ENCODE measurements at places on chromosomes 12 and 14.

- no peak for DNase-seq
Observed at GRCh38 chr14:95222151-95222631, 64.9 kb upstream of the DICER1 start.

- peak; percentile 33 for DNase-seq
Observed at GRCh38 chr14:69137843-69138535, 14.9 kb downstream of the DCAF5 start.

- no peak for DNase-seq
Observed at GRCh38 chr14:100422556-100423316, 99.6 kb downstream of the SLC25A47 start.

DNA sequence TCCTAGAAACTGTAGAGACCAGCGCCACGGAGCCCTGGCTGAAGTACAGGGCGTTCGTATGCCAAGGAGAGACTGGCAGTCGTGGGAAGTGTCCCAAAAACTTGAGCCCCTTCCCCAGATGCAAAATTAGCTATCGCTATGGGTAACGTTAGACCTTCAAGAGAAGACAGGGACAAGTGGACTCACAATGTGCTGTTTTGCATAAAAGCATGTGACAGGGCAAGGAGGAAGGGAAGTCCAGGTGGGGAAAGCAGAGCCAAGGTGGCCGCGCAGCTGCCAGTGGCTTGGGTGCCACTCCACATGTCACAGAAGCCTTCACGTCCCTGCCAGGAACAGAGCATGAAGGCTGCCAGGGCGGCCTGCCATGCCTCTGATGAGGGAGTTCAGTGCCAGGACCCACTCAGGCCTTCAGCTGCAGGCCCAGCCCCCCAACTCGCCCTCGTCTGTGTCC, 61.2 kb upstream of the DYNC1H1 start:
- no peak for DNase-seq

DNA sequence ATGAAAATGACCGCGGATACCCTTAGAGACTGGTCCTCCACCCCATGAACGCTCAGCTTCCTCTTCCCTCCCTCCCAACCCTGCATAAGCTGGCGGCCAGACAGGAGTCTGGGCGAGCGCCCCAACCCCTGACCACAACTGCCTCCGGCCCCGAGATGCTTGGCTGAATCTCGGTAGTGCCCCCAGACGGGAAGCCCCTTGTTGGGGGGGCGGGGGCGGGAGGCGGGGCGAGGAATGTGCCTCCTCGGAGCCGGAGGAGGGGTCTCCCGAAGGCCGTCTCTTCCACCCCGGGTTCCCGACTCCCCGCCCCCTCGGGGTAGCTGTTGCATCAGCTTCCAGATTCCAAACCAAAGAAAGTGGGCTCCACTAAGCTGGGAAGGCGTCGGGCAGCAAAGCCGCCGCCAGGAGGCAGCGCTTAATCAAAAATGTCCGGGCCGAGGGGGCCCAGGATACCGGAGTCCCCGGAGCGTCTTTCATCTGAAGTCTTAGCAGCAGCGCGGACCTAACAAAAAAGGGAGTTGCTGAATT, 7.1 kb upstream of the MRPL52 start:
- peak; percentile 75 for DNase-seq

DNA sequence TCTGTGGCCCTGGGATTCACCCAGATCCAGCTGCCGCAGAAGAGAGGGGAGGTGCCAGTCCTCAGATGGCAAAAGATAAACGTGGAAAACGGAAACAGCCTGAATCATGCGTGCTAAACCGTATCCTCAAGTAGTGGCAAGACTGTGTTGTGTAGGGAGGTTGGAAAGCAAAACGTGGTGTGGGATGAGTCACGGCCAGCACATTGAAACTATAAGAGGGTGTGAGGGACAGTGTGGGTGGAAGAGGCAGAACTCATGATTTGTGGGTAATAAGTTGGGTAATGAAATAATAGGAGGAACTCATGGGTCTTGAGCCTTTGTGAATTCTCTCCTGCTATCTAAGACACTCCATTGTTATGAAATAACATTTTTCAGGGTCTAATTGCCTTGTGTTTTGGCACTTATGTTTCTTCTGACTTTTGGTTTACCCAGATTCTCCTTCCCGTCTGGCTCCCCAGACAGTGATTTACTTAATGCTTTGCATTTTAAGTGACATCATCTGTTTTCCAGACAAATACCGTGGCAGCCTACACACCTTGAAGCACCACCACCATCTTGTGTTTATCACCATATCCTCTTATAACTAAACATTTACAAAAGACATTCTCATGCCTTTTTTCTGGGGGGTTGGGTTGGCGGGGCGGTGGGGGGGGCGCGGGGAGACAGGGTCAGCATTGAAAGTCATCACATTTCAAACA, 62.3 kb upstream of the PTCSC3 start:
- DNase-seq: no peak

DNA sequence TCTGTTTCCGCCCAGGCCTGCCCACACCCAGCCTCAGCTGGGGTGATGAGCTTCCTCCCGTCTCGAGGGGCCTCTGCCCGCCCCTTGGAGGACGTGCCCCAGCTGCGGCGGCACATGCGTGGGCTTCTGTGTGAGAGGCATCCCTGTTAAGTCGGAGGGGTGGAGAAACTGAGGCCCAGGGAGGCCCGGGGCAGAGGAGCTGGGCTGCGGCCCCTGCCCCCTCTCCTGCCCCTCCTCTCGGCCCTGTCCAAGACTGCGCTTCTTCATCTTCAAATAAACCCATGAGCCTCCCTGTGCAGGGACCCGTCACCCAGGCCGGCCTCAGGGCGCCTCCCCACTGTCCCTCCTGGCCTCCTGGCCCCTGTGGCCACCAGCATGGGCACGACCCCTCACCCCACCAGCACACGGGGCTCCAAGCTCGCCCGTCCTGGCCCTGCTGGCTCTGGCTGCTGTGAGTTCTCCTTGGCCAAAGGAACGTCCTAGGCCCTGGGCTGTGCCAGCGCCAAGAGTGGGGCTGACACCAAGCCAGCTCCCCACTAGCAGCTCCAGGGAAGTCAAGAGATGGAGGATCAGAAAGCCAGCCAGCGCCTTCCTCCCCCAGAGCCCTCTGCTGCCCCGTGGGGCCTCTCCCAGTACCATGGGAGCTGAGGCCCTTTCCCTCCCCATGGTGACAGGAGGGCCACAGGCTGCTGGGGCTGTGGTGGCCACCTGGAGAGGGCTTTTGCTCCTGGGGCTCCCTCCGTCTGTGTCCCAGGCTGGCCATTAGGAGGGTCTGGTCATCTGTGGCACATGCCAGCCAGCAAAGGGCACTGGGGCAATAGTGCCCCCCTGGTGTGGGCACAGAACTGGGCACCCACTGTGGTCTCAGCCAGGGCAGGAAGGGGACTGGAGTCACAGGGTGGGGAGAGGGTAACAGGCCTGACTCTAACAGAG, 180.4 kb downstream of the KIF26A start:
- DNase-seq: no peak

DNA sequence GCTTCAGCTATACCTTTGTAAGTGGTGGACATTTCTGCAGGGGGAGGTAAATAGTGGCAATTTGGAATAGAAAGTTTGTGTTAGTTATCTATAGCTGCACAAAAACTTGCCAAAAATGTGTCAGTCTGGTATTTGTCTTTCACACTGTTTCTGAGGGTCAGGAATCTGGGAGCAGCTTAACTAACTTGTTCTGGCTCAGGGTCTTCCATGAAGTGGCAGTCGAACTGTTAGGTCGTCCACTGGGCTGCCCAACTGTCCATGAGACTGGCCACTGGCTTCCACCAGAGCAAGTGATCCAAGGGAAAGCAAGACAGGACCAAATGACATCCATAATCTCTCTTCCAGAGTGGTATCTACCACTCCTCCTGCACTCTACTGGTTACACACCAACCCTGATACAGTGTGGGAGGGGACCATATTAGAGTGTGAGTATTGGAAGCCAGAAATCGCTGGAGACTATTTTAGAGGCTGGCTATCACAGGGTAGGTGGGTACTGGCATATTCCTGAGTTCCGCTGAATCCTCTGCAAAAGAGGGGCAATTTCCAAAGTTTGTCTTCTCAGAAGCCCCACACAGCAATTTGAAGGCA, 60.9 kb downstream of the DYRK2 start:
- DNase-seq: no peak

- no peak for DNase-seq
Observed at GRCh38 chr12:64946132-64946829, 121.8 kb downstream of the TBC1D30 start.

DNA sequence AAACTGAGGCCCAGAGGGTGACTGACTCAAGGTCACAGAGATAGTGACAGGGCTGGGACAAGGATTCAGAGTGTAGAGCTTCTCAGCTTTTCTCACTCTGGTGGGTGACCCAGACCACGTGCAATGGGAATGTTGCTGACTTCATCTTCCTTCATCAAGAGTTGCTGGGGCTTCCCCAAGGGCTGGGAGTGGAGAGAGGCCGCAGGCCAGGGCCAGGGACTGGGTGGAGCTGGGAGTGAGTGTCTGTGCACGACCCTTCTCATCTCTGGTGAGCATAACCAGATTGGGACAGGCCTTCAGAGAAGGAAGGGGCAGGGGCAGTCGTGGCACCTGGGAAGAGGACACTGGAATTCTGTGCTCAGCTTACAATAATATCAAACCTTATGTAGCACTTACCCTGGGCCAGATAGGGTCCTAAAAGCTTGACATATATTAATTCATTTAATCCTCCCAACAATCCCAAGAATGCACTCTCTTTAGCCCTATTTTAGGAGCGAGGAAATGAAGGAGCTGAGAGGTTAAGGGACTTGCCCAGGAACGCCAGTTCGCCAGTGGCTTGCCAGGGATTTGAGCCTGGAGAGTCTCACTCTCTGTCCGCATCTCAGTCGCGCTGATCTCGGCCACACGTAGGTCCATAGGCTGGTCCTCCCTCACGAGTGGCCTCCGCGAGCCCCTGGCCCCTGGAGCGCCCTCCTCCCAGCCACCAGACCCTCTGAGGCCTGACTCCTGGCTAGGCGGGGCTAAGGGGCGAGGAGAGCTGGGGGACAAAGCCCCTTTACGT, 15.8 kb downstream of the KRT18 start:
- no peak for DNase-seq

DNA sequence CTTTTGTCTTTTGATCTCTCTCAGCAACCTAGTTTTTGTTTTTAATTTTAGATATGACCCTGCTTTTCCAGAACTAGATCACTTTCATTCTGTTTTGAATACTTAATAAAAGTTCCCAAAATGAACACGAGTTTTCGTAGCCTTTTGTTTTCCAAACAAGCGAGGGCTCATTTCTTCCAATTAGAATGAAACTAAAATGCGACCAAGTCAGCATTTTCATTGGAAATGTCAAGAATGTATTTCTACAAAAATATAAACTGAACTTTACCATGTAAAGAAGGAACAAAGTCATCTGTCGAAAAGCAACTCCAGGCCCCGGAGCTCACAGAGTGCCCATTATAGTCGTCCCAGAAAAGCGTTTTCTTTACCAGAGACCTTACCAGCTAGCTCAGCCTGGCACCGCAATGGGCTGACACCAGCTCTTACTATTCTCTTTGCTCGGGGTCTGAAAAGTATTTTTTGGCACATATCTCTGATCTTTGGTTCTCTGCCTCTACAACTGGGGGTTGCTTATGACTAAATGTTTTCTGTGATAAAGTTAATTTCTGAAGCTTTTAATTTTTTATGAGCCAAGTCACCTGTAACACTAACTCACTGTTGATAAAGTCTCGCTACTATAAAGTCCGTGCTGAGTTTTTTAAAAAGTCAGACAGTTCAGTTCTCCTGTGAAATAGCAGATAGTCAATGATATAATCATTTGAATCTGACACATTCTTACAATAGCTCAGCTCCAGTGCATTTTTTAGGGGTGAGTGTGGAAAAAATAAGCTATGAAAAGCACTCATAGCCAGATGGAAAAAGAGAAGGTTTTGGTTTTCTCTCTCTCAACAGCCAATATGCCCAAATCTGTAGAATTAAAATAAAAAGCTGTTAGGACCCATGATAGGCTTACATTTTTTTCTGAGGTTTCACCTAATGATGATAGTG, 43.4 kb downstream of the SAMD4A start:
- DNase-seq: no peak

GRCh38 chr12:19970821-19971220, 397.5 kb upstream of the PDE3A start:
- no peak for DNase-seq

DNA sequence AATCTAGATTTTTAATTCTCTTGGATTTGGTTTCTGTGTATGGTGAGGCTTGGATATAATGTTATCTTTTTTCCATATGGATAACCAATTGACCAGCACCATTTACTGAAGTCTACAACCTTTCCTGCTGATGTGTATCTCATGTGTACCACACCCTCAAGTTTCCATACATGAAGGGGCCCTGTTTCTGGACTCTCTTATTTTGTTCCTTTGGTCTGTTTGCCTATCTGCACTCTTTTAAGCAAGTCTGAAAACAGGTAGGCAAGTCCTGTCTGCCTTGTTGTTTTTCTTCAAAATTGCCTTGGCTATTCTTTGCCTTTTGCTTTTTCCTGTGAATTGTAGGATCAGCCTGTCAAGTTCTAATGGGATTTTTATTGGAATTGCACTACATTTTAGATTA, 44.6 kb downstream of the MAX start:
- DNase-seq: no peak

DNA sequence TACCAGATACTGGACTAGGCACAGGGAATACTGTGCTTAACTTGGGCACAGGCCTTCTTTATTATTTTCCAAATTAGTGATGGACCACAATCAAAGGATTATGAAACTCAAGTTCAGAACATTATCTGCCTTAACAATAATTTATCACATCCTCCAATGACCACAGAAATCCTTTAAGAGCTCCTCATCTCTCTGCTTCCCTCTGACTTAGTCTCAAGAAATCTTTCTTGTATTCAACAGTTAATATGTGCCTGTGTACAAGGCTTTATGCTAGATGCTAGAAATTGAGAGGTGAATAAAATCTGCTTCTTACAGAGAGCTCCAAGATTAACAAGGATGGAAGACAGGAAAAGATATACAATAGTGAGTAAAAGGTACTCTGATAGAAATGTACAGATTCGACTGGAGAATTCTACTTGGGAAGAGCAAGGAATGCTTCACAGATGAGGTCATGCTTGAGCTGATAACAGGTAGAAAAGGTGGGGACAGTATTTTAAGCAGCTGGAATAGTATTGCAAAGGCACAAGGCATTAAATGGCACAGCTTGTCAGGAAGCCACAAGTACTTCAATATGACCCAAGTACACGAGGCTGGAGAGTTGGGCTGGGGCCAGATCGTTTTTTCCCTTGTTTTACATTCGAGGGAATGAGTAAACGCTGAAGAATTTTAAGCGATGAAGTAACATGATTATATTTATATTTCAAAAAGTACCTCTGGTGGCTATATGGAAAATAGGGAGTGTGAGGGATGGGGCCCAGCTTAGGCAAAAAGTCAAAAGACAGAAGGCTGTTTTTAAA, 55.1 kb upstream of the ARID2 start:
- DNase-seq: no peak

- no peak for DNase-seq
Observed at GRCh38 chr12:103028881-103029639, 71.6 kb downstream of the ASCL1 start.

GRCh38 chr14:91158091-91158790, 44.4 kb downstream of the DGLUCY start:
- no peak for DNase-seq

DNA sequence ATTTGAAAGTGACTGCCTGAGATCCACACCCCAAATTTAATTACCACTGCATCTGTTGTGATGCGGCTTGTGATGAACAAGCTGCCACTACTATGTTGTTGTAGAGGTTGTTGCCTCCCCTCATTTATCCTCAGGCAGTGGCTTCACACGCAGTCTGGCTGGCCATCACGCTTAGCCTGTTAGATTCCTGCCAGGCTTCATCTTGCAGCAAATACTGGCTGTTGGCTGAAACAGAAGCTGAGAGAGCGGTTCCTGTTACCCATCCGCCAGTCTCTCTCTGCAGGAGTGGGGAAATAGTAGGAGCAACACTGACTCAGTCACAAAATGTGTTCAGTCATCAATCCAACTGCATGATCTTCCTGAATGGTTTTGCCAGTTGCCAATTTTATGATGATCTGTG, 934.4 kb downstream of the FLRT2 start:
- DNase-seq: no peak

- DNase-seq: no peak
Observed at GRCh38 chr14:57533214-57533613, 39.6 kb upstream of the CCDC198 start.
